NCI-H187 treated with DMSO at 0.1 percent for 48 hours (cell line): ENCODE measurements at places on chromosomes 1 and 21.

DNA sequence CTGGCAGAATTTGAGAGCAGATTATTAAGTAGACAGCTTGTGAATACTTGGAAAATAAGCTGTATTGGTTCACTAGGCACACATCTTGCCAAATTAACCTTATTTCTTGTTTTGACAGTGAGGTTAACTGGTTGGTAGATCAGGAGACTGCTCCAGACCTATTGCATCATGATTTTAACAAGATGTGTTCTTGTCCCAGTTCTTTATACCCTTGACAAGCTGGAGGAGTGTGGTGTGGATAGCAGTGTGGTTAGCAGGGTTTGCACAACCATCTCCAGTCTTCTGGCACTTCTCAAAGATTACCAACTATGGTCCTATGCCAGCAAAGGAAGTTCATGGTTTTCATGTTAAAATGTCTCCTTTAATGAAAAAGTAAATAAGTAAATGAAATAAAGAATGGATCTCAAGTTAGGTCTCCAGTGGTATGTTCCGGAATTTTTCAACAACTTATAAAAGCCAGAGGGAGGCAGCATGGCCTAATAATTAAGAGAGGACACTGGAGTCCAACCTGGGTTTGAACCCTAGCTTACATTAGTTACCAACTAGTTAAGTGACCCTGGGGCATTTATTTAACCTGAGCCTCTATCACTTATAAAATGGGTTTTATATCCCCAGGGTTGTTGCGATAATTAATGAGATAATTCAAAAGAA lies 34.1 kb downstream of the DDX20 start:
- no peak for DNase-seq

DNA sequence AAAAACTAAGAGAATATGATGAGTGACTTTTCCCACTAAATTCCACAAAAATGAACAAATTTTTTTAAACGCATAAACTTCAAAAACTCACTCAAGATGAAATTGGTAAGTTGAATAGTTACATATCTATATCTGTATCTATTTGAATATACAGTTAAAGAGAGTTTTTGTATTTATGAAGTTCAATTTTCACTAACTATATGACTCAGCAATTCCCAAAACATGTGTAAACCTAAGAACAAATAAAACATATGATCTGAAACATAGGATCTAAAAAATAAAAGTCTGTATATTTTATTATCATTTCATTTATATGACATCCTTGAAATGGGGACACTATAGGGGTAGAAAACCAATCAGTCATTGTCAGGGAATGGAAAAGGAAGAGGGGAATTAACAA lies 105.7 kb upstream of the SNX7 start:
- no peak for DNase-seq

GRCh38 chr1:44316231-44316759 lies 38.8 kb downstream of the ERI3 start:
- peak; percentile 92 for DNase-seq

DNA sequence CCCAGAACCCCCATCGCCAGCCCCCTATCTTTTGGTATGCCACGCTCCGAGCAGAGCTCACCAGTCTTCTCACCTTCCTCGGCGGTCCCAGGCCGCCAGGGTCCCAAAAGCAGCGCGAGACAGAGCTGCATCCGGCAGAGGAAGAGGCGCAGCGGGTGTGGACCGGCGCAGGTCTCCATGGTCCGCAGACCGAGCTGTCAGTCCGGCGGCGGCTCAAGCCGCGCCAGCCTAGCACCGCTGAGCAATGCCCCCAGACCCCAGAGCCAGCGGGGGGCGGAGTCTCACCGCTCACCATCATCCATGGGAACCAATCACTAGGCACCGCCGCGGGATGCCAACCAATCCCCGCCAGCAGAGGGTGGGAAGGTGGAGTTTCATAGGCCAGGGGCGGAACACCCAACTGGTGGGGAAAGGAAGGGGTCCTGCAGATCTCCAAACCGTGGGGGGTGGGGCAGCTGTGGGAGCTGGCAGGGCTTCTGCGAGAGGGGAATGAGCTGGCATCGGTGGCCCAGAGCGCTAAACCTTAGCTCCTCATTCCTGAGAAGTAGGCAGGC lies at the start of gene EPHA10:
TSS of gene EPHA10 (minus strand) at position 233 of the 554 bp plus-strand sequence. CDS start at position 179, 54 bp downstream.
- peak; percentile 9 for DNase-seq

- no peak for DNase-seq
Measured at GRCh38 chr21:39669976-39670661, 57.4 kb downstream of the B3GALT5 start.

DNA sequence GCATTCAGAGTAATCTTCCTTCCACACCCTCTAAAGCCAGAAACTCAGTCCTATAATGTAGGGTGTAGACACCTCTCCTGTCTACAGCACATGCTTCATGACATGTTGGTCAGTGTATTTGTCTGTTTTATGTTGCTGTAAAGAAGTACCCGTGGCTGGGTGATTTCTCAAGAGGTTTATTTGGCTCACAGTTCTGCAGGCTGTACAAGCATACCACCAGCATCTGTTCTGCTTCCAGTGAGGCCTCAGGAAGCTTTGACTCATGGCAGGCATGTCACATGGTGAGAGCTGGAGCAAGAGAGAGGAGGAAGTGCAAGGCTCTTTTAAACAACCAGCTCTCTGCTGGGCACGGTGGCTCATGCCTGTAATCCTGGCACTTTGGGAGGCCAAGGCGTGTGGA lies 12.1 kb downstream of the PLOD1 start:
- DNase-seq, result no peak

DNA sequence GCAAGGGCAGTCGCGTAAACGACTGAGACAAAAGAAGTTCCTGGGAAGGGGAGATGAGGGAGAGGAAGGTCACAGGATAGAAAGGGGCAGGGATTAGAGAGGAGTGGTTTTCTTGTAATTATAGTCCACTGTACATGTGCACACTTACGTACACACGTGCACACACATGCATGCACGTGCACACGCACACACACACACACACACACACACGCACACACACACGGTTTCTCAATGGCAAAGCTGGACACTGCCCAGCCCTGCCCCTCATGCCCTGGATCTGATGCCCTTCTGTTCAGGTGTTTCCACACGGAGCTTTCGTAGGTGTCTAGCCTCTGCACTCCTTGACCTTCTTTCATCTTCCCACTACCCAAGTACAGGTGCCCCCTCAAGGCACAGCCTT lies 3.9 kb downstream of the OR2B11 start:
- no peak for DNase-seq

DNA sequence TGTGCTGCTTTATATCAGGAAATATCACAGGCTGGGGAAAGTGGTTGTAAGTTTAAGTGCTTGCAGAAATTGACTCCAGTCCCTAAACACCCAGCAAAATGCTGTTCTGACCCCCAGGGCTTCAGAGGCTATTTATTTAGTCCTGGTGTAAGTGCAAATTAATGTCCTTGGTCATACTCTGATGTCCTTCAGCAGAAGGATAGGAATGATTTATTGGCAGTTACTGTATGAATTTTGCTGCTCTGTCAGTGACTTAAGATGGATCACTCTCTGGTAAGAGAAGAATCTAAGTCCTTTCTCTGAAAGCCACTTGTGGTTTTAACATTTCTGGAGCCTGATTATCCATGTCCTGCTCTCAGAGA lies 21.9 kb downstream of the FAM20B start:
- DNase-seq, result peak; percentile 99

GRCh38 chr1:197356723-197357533 lies 88.9 kb downstream of the CRB1 start:
- DNase-seq, result no peak

DNA sequence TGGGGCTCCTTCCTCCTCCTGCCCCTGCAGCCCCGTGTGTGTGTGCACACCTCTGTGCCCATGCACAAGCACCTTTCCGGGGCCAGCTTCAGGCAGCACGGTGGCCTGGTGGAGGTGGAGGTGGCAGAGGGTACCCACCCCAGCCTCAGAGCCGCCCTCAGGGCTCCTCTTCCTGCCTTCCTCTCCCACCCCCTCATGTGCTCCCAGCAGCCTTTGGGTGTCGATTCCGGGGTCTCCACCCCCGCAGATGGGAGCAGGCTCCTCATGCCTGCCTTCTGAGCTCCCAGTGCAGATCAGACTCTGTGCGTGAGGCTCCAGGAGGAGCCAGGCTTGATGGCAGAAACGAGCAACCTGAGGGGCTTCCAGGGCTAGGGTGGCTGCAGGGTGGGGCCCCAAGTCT lies 29.2 kb upstream of the PLCH2 start:
- DNase-seq, result no peak

GRCh38 chr1:156191292-156191964 lies 2.5 kb upstream of the SLC25A44 start:
- DNase-seq, result no peak

DNA sequence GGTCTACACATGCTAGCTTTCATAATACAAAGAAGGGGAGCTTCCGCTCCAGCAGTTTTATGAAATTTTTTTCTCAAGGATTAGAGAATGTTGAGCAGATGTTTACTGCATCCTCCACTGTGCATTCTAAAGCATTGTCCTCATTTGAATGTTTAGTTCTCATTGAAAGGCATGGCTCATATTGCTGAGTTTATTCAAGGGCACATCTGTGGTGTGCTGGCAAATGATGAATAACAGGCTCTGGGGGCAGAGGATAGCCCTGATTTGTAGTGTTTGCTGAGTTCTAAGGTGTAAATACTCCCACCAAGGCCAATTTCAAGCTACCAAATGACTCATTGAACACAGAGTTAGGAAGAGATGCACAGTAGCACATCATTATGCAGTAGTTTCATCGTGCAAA lies 303.2 kb upstream of the FAM78B start:
- no peak for DNase-seq

DNA sequence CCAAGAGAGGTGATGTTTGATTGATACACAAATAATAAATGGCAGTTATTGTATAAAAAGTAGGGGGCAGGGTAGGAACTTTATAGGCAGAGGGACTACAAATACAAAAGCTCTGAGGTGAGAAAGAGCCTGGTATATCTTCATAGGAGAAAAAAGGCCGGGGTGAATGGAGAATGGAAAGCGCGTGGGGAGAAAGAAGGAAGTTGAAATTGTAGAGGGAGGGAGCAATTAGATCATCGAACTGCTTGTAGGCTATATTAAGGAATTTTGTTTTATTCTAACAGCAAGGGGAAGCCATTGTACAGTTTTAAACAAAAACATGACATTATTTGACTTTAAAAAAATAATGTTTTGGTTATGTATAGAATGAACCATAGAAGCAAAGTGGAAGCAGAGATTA lies 147.4 kb downstream of the PDE4B start:
- no peak for DNase-seq

DNA sequence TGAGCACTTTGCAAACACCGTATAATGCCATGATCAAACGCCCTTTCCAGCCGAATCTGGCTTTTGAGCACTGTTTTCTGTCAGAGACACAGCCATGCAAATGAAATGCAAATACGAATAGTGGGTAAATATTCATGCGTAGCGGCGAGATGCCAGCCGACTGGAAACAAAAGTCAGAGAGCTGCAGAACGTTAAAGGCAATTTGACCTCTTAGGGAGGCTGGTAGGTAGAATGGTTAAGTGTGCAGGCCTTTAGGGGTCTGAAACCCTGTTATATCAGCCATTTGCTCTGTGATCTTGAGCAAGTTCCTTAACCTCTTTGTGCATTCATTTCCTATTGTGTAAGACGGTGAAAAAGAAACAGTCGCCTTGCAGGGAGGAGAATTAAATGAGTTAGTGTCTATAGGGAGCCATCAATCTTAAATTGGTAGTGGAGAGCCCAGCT lies 6.5 kb upstream of the SDHB start:
- no peak for DNase-seq

- DNase-seq, result no peak
Measured at GRCh38 chr1:18526436-18527275, 45.9 kb downstream of the KLHDC7A start.

DNA sequence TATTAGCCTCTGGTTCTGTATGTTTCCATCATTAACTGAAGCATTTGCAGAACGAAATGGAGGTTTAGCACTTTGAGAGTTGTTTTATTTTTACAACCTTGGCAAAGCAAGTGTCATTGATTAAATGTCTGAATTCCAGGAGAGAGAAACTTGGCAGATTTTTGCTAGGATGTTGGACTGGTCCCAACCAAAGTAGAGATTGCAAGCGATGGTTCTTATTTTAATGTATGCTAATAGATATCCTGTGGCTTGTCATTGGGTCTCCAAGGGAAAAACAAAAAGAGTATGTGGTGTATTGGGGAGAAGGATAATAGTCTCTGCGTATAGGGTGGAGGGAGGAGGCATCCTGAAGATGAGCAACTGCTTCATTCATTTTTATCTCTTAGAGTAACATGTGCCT lies 457.2 kb upstream of the RUNX1 start:
- DNase-seq, result no peak

DNA sequence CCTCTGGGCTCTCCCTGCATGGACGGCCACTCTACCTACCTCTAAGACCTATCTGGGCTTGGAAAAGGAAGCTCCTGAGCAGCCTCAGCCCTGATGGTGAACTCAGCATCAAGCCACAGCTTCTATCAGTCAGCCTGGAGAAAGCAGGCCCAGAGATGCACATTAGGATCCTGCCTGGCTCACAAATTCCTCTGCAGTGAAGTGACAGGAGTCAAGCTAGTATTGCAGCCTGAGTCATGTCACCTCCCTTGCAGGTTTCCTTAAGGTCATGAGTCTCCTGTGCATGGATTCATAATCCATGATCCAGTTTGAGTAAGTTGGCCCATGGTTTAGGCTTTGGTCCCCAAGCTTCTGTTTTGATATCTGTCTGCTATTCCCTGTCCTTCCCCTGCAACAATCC lies 37.9 kb upstream of the DUSP10 start:
- DNase-seq, result no peak

DNA sequence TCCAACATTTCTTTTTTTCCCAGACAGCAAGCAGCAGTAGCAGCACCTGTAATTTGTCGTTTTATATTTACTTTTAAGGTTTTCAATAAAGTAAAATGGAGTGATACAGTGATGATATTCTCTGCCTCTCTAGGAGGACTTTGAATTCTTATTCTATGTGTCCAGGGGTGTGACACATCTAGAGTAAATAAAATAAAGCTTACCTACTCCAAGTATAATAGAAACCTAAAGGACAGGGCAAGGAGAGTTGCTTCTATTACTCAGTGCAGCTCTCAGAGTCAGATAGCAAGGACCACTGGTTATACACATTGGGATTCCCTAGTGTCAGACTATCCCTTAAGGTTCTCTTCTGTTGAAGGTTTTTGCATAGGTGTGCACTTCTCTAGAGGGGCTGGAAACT lies 95.9 kb downstream of the LMO4 start:
- no peak for DNase-seq

DNA sequence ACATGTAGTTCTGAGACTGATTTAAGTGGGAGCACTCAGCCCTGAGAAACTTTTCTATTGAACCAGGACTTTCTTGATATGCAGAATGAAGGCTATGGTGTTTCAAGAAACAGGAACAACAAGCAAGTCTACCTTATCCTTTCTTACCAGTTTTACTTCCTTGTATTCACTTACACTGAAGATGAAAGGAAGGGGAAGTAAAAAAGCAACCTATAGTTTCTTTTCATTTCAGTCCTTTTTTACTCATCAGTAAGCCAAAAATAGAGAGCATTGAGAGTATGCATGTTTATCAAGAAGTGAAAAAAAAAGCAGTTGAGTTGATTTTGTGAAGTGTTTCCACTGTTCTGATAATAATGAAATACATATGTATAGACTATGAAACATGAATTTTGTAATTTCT lies 1010.3 kb downstream of the AMY1C start:
- no peak for DNase-seq

GRCh38 chr1:95957748-95958147 lies 723.7 kb downstream of the RWDD3 start:
- no peak for DNase-seq
